ENCODE measurements at places on chromosomes 4 and X.
A peak's percentile ranks its signal among the peaks of the same experiment; 100 is the strongest.

DNA sequence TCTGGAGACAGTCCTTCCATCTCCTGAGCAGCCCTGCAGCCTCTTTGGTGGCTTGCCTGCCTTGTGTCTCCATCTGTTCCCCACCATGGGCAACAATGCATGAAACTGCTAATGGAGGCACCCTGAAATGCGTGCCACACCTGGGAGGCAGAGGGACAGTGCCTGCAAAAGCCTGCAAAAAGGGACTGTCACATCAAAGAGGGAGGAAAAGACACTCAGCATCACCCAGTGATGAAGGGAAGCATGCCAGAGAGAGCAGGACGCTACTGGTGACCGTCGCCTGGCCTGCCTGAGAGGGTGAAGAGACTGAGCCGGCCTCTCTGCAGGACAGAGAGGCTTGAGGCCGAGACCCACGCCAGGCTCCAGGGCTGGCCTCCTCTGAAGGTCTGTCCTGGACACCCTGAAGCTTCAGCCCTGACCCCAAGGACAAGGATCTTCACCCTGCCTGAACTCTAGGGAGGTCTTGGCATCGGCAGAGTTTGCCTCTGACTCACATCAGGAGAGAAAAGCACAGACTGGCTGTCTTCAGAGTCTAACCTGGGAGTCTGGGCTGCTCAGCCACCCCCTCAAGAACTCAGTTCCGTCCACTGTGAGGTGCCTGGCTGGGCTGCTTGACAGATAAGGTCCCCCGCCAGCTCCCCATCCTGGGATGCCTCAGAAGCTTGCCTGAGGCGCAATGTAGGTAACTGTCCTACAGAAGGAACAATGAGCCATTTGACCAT, 8.1 kb downstream of the ACSL1 start:
- DNase-seq, result no peak

DNA sequence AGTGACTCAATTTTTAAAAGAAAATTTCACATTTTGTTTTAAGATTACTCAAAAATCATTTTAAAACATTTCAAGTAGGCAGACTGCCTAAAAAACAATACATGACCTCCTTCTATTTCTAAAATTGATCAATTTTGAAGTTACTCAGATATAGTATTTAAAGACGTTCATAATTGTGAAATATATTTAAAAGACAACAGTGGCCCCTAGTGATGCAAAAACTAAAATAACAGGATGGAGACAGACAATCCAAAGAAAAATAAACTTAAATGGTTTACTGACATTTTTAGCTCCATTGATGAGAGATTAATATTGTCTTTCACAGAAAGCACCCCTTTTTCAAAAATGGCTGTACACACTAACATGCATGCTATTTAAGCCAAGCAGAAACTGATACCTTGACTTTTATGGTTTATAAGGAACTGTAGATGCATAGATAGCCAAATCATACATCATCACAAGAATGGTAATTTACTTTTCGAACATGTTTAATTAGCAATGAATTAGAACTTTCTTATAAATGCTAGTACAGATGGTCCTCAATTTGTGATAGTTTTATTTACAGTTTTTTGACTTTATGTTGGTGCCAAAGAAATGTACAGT, 69.8 kb upstream of the FAT4 start:
- peak; percentile 67 for DNase-seq

DNA sequence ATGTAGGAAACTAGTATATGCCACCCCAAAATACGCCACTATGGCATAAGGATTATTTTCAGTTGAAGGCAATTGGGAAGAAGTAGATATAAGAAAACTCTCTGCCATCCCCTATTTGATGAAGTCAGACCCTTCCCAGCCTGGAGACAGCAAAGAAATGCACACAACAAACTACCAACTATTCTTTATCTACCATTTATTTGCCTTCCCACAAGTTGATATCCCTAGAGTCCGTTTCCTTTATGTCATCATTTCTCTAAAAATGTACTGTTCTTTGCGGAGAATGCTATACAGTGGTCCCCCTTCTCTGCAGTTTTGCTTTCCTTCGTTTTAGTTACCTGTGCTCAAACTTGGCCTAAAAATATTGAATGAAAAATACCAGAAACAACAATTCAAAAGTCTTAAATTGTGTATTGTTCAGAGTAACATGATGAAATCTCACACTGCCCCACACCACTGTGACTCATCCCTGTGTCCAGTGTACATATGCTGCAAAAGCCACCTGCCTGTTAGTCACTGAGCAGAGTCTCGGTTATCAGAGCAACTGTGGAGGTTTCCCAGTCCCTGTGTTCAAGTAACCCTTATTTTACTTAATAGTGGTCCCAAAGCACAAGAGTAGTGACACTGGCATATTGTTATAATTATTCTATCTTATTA, 152.3 kb downstream of the WDFY3 start:
- peak; percentile 86 for DNase-seq

DNA sequence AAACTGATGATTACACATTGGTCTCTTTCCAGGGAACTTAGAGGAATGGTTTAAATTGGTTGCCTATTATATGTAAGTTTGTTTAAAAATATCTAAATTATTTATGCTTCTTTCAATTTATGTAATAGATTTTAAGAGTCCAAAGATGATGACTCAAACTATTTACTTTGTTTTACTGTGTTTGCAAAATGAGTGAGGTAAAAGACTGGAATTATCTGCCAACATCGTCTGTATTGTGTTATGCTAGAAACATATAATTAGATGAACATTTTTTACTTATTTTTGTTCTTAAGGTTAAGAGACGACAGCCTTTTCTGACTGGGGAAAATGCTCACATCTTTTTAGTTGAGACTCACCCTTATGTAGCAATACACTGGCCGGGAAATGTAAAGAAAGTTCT, 51.1 kb upstream of the SYTL5 start:
- no peak for DNase-seq

GRCh38 chr4:115028682-115029410, 84.6 kb downstream of the NDST4 start:
- no peak for DNase-seq

DNA sequence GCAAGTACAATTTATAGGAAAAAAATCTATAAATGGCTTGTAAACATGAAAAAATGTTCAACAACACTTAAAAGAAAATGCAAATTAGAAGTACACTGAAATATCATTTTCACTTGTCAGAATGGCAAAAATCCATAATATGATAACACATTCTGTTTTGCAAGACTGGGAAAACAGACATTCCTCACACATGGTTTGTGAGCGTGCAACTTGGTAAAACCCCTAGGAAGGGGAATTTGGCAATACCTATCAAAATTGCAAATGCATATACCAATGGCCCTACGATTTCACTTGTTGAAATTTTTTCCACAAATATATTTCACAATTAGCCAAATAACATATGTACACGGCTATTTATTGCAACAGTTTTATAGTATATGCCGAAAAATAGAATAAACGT, 31.4 kb downstream of the TBC1D9 start:
- DNase-seq, result peak; percentile 40

GRCh38 chr4:75194180-75194579, 261.3 kb downstream of the PARM1 start:
- no peak for DNase-seq

- no peak for DNase-seq
Observed at GRCh38 chrX:39765327-39765726, 332.4 kb downstream of the BCOR start.

Data from fibroblast of the aortic adventitia (primary cell).